ENCODE measurements at places on chromosomes 2 and 18.

DNA sequence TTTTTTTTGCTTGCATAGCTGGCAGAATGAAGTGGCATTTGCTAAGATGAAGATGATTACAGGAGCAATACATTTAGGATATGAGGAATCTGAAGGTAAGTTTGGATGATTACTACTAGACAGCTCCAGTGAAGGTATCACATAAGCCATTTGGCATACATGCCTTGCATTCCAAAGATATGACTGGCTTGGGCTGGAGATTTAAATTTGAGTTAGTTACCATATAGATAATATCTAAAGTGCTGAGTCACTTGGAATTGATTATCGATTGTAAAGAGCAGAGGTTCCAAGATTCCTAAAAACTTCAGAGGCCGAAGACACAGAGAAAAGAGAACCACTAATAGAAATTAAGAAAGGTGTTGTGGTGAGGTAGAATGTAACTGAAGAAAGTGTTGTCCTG is 1026.4 kb downstream of the DSC3 start:
- no peak for DNase-seq

DNA sequence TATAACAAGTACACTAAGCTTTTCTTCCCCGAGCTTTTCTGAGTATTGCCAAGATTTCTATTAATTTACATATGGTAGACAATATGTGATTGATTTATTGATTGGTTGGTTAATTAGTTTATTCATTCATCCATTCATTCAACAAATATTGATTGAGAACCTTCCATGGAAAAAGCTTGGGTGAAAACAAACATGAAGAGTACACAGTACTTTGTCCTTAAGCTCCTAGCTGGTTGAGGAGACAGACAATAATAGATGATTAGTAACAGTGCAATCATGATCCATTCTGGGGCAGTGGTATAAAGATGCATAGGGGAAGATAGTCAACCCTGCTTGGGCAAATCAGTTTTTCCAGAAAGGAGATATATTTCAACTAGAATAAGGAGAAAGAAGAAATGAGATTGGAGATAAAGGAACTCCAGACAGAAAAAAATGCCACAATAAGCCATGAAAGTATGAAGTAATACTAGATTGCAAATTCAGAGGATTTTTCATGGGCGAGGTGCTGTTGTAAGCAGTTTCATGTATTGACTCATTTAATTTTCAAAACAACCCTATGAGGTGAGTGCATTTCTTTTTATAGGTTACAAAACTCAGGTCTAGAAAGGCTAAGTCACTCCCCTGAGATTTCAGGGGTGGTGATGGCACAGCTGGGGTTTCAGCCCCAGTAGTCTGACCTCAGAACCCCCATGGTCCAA is 129.5 kb downstream of the RND3 start:
- no peak for DNase-seq

DNA sequence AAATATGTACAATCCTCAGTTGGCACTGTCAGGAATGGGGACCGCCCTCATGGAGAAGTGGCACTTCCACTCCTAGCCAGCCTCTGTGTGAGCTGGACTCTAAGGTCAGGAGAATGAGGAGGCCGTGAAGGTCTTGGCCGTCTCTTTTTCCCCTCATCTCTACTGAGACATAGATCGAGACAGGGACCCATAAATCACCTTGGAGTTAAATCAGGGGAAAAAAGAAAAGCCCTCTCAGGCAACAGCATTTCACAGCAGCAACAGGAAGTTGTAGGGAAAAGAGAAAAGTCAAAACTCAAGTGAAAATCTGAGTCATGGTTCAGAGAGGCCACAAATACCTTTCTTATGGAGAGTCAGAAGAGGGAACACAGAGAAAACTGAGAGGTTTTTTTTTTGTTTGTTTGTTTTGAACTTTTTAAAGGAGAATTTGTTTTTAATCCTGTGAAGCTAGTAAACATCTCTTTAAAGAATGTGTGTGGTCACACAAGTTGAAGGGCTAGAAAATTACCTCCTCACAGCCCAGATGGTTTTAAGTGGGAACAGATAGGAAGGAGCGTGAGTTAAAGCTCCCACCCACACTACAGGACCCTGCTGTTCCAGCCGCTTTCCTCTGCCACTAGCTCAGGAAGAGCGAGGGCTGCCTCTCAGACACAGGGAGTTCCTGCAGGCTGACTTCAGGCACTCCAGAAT is 30.6 kb upstream of the CYP1B1 start:
- DNase-seq: no peak

- DNase-seq: peak; percentile 83
These were observed 680 bp upstream of the LBH start for GRCh38 chr2:30230497-30231211.

DNA sequence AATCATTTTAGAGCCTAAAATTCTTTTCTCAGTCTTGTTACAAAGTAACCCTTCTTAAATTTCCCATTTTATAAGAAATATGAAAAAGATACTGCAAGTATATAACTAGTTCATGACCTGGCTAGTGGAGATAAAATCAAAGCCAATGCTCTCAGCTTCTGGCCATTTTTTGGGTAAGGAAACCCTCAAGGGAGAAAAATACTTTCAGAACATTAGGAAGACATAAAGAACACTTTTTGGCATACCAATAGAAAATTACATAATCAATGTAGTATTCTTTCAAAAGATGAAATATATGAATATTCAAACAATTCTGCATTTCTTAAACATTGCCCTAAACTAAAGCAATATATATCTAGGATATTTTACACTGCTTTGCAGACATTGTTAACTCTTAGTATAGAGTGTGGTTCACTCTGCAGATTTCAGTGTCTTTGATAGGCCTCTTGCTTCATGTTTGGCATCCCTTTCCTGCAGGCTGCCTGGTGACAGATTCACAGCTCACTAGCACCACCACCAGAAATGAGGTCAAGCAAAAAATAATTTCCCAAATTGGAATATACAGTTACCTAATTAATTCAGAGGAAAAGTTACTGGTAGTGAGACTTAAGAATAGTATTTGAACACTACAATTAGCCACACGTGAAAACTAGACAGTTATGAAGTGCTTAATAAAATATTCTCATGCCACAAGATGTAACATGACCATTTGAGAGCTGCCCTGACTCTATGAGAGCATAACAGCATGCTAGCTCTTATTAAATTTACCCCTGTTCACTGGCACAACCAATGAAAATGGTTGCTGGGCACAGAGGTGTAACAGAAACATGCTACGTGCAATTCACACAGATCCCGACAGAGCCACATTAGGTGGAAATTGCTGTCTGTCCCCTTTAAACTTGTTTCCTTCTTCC is 36.0 kb downstream of the PAIP2B start:
- no peak for DNase-seq

GRCh38 chr2:23454501-23455120 is 69.6 kb downstream of the KLHL29 start:
- DNase-seq: no peak

DNA sequence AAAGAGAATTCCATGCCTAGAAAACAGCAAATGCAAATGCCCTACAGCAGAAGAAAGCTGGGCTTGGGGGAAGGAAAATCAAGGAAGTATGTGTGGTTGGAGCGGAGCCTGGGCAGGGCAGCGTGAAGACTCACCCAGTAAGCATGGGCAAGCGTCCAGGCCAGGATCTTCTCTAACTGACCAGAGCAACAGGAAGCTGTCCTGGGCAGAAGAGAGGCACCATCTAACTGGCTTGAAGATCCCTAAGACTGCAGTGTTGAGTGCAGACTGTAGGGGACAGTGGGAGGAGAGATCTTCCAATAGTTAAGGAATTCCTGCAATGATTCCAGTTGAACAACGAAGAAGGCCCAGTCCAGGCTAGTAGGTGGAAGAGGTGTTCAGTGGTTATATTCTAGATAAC is 57.9 kb downstream of the NXPH2 start:
- DNase-seq: no peak

GRCh38 chr18:3914109-3914508 is 464.1 kb downstream of the TGIF1 start:
- no peak for DNase-seq

GRCh38 chr2:29578084-29578598 is 343.2 kb downstream of the ALK start:
- DNase-seq: no peak

DNA sequence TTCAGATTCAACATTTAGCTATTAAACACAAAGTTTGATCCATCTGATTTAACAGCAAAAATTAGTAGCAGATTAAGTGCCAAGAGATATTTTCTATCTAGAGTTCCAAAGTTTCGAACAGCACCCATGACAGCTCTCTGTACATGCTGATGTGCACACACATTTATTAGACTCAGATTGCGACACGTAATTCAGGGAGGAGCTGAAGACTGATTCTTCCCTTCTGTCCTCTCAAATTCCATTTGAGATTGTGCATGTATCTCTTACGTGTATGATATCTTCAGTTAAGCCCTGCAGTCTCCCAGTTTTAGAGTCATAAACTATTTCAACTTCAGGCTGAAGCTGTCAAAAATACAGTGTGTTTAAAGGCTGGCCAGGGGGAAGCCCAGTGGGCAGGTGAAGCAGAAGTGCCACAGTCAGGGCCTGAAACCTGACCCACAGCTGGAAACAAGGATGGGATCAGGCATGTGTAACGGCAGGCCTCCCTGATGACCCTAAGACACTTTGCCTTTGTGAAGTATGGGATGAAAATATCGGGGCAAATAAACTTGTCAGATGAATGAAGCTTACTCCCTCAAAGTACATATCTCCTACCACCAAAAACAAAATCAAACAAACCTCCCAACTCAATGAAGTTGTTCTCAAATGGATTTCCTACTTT is 30.6 kb downstream of the CYB5A start:
- DNase-seq: no peak

DNA sequence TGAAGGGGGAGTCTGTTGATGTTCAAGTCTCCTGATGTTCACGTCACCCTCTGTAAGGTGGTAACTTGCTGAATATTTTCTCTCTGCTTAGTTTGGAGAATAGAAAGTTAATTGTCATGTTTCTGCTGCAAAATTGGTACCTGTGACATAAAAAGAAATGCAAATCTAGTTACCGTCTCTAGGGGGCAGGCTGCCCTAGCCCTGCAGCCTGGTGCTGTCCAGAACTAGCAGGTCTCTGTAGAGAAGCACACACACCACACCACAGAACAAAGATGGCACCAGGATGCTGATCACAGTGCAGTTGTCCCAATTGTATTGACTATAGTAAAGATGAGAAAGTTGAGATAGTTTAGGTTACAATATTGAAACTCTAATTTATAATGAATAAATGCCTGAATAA is 47.0 kb downstream of the SLC9A4 start:
- DNase-seq: no peak

DNA sequence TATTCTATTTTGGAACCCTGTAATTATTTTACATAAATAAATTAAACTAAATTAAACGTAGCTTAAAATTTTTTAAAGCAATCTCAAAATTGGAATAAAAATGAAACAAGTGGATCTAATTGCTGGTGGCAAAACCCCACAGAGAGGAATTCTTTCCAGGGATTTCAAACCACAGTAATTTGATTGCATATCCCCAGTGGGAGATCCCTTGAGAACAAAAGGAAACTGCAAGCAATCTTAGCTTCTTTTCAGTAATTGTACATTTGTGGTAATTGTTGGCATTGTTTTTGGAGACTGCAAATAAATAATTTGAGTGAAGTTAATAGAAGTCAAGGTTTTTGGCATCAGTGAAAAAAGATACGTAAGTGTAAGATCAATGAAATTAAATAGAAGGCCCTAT is 58.7 kb upstream of the MYCN start:
- DNase-seq: no peak

DNA sequence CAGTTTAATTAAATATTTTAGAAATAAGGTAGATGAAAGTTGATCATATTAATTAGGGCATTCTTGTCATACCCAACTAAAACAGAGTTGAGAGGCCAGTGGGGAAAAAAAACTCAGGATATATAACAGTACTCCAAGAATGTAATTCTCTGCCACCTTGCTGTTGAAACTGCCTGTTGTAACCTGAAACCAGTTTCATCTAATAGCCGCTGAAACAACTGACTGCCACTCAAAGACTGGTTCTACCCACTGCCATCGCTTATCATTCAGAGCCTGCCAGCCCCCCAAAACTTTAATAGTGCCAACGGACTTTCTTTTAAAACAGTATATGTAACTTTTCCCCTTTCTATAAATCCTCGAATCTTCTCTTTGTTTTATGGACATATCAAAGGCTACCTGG is 37.7 kb upstream of the FSIP2 start:
- DNase-seq: no peak

- peak; percentile 42 for DNase-seq
These were observed 267.6 kb upstream of the RAB12 start for GRCh38 chr18:8341481-8342230.
